ENCODE measurements at places on chromosomes 3 and 15.

GRCh38 chr15:60218256-60218655 is 179.5 kb downstream of the ANXA2 start:
- no peak for DNase-seq

- DNase-seq, result no peak
Observed at GRCh38 chr3:52384019-52384761, 60.7 kb downstream of the SEMA3G start.

DNA sequence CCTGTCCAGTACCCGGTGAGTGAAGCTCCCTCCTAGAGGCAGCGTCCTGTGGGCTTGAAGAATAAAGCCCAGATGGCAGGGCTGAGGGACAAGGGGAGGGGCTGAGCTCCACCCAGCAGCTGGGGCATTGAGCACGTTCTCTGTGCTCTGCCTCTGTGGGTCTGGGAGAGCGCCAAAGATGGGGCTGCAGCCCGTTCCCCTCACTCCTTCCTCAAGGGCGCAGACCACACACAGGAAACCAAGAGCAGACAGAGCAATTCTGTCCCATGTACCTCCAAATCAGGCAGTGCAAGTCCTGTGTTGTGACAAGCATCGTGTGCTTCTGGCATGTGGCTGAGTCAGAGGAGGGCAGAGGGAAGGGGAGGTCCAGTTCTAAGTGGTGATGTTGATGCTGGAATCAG is 15.7 kb upstream of the KIF23 start:
- no peak for DNase-seq

- DNase-seq, result no peak
Observed at GRCh38 chr3:43959498-43960447, 269.0 kb downstream of the ABHD5 start.

DNA sequence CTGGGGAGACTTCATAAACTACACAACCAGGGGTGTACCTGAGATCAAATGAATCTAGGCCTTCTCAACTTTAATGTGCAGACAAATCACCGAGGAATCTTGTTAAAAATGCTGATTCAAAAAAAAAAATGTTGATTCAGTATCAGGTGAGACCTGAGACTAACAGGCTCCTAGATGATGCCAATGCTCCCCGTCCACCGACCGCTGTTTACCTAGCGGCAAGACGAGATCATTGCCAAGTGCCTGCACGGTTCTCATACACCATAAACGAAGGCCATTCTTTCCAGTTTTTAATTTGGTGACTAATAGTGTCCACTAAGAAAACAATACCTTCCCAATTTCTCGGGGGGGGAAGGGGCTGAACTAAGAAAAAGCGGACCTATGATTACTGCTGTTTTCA is 2.5 kb upstream of the FSIP1 start:
- no peak for DNase-seq

DNA sequence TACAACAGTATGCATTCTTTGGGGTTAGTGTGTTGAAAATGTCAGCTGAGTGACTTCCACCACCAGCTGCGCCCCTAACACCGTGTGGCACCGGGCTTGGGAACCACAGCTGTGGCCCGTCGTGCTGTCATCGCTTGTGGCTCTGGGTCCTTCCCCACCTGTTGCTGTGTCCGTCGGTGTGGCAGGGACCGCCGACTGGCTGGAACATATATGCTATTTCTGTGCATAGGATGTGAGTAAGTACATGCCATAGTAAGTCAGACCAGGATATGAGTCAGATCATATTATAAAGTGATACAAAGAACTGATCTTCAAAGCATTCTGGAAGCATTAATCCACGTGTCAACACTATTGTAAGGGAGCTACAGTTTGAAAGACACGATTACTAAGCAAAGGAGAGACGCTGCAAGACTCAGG is 31.9 kb downstream of the EHD4 start:
- no peak for DNase-seq

All from retinal pigment epithelial cell (primary cell).